ENCODE measurements at places on chromosomes 1 and 21.

DNA sequence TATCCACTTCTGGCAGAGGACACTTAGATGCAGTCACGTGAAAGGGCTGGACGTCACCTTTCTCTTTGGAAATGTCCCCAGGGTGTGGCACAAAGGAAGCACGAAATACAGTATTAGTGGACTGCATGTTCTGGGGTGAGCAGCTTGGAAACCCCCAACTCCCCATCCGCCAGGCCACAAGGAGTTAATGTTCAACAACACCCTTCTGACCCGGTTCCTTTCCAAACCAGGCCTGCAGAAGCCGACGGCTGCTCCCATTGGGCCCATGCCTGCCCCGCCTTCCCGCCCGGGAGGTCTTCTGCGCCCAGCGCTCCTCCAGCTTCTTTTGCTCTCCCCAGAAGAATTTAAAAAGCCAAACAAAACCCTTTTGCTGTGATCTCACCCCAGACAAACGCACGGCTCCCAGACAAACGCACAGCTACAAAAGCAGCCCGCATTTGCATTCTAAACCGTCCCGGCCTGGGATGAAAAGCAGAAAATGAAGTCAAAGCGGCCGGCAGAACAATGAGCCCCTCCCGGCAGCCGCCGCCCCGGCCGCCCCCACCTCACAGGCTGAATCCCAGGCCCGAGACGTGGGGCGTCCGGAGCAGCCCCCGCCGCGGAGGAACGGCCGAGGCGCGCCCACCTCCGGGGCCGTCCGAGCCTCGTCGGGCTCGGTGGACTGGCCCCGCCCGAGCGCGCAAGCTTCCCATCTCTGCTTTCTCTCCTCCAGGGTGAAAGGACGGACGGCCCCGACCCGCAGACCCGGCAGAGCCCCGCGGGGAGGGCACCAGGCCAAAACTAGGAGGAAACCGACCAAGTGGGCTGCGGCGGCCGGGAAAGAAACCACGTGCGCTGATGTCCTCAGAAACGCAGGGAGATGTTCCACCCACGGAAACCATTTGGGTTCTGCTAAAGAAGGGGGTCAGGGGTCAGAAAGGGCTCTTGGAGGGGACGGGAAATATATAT, 101.9 kb downstream of the PLPP3 start:
- no peak for DNase-seq

GRCh38 chr21:22120616-22121266, 1122.5 kb downstream of the NCAM2 start:
- DNase-seq, result no peak

DNA sequence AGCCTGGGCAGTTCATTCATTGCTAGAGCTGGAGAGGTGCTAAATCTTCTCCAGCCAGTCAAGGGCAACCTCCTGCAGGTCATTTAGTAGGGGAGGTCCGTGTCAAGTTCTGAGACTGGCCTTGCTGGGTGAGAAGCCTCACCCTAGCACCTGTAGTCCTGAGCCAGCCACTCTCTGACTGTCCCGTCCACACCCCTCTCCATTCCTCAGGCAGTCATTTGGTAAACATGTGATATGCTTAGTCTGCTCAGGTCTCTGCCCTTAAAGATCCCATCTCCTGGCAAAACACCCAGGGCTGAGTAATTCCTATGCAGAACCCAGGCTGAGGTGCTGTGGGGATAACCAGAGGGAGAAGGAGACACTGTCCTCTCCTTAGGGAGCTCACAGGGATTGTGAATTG, 13.7 kb upstream of the IGFN1 start:
- DNase-seq, result no peak

GRCh38 chr1:22615886-22616285, 20.5 kb upstream of the C1QA start:
- DNase-seq, result no peak

All from activated CD4-positive, alpha-beta T cell treated with anti-CD3 and anti-CD28 coated beads, Interleukin-2, amount 50 U/mL, for 16 hours (primary cell).